ENCODE measurements at places on chromosomes 5 and 9.
A peak's percentile ranks its signal among the peaks of the same experiment; 100 is the strongest.

- no peak for DNase-seq
Observed at GRCh38 chr9:77830618-77831285, 182.6 kb upstream of the GNA14 start.

- no peak for DNase-seq
Observed at GRCh38 chr5:74279244-74279643, 361.3 kb downstream of the ENC1 start.

DNA sequence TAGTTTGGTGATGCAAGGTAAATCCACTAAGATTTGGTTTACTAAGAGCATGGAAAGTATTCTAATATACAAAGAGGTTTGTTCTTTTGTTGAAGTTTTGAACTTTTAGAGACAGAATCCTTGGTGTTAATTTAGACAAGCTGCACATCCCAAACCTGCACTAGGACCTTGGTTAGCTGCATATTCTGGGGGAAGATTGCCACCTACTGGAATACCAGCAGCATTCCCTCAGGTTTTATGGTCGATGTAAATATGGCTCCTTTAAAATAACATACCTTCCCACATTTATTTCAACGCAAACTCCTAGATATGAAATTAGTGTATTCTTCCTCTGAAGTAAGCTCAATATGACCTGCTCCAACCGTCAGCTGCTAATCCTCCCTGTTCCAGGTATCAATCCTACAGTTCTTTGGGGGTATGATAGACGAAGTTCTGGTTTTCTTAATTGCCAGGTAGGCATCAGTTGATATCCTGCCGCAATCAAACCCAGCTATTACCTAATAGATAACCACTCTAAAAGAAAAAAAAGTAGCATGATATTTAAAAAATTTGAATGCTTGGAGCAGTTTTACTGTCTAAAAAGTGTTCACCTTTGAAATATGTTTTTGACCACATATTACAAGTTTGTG lies 624.1 kb downstream of the ISL1 start:
- peak; percentile 17 for DNase-seq

- DNase-seq, result no peak
Observed at GRCh38 chr5:120512791-120513650, 48.9 kb downstream of the PRR16 start.

DNA sequence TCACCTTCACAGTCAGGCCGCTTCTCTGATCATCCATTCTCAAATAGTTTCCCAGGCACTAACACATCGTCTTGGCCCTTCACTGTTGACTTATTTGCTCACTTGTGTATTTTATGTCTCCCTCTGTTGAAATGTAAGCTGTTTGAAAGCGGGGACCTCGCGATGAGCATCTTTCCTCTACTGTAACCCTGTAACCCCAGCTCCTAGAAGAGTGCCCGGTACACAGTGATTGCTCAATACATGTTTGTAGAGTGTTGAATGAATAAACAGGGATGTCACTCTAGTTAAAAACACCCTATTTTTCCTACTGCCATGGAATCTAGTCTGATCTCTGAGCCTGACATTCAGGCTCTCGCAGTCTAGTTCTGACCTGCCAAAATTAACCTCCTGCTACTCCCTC lies 150.8 kb downstream of the TTLL11 start:
- no peak for DNase-seq

DNA sequence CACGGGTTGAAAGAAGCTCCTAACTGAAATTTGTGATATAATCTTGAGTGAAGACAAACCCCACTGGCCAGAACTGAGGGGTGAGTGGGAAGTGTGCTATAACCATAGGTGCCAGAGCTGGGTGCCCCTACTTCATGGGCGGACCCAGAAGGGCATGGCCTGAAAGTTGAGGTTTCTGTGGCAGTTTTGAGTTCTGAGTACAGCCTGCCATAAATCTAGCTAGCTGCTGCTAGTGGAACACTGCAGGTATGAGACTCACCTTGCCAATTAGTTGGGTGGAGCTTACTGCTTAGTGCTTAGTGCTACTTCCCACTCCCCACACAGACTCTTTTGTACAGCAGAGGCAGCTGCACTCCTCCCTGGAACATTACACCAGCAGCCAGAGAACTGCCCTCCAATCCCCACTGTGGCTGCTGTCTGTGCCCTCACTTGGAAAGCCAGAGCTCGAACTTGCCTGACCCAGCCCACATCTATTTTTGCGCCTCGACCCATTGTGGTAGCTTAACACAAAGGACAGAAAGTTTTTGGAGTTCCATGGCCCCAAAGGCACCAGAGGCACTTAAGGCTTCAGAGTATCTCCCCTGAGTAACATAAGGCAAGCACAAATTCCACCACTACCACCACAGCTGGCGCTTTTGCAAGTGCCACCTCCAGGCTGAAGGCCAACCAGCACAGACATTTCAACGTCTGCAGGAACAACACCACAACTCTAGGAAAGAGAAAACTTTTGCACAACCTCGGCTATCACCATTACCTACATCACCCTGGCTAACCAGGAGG lies 27.1 kb upstream of the PTGER4 start:
- DNase-seq, result no peak

- no peak for DNase-seq
Observed at GRCh38 chr5:139182528-139183296, 15.5 kb downstream of the SIL1 start.

DNA sequence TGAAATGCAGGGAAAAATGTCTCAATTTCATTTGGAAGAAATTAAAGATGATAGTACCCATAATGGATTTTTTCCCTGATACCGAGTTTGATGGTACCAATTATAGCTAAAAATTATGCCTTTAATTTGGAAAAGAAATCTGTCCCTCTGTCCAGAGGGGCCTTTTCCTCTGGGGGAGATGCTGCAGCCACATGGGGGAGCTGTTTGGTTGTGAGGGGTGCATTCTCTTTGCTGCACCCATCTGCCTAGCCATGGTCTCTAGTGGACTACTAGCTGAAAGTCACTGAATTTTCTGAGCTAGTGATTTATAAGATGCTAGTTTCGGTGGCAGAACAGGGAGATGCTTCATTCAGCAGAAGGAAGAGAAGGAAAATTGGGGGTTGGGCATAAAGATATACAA lies 9.6 kb downstream of the SEC61B start:
- no peak for DNase-seq

- DNase-seq, result no peak
Observed at GRCh38 chr9:135925496-135926133, 18.3 kb upstream of the CAMSAP1 start.

- no peak for DNase-seq
Observed at GRCh38 chr5:37034955-37035354, 158.4 kb downstream of the NIPBL start.

DNA sequence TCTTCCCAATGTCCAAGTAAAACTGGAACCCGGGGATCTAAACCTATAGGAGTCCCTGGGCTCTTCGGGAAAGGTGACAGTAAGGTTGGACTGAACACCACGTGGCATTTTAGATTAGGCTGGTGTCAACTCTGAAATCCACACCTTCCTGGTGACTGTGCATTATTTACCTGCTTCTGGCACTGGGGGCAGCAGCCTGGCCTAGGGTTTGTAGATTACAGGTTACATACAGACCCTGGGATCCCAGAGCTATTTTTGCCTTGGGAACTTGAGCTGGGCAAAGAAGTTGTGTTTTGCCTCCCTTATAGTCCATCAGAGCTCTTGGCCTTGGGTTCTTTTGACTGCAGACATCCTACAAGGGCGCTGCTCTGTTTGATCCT lies 173.2 kb downstream of the DAB2IP start:
- no peak for DNase-seq

DNA sequence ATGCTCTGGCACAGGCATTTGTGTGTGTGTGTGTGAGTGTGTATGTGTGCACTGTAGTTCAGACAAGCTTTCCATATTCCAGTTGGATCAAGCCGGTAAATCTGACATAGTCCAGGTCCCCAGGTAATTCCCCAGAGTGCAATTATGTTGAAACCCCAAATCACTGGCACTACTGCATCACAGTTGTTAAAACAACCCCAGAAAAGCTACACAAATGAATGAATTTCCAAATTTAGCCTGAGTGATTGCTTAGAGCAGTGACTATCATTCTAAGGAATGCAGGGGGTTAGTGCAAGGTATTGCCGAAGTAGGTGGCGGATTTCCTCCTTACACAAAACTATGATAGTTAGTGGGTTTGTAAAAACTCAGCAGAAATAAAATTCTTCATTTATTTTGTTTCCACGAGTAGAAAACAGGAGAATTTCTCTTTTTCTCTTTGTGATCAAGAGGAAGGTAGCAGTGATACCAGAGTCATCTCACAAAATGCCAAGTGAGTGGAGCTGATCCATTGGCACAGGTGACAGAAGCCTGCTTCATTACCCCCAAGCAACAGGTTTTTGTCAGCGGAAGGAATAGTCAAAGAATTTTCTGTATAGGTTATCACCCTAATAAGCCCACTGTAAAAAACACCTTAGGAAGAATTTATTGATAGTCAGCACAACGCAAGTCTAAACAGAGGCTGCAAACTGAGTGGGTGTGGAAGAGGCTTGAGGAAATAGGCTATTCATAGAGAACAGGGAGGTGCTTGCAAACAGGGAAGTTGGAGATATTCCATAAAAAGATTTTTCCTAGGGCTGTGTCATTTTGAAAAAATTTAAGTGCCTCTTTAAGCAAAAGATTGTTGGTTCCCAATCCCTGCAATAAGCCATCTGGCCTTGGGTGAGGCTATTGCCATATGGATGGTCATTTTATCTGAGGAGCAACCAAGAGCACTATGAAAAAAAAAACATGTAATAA lies 385.1 kb downstream of the CHSY3 start:
- DNase-seq, result no peak

DNA sequence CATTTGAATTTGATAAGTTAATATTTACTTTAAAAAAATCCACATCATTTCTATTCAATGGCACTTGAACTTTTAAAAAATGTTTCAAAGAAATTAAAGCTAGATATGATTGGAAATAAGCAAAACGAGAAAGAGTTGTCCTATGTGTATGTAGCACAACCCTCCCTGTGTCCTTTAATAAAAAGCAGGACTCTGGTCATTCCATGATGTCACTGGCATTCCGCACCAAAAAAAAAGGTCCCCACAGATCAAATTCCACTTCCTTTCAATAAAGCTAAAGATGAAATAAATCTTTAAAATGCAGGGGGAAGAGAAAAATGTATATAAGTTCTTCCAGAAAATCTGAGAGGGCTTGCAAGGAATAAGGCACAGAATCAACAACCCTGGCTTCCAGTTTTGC lies 103.8 kb downstream of the EFNA5 start:
- no peak for DNase-seq

- peak; percentile 30 for DNase-seq
Observed at GRCh38 chr9:8857926-8858595, 1058.5 kb upstream of the DMAC1 start.

DNA sequence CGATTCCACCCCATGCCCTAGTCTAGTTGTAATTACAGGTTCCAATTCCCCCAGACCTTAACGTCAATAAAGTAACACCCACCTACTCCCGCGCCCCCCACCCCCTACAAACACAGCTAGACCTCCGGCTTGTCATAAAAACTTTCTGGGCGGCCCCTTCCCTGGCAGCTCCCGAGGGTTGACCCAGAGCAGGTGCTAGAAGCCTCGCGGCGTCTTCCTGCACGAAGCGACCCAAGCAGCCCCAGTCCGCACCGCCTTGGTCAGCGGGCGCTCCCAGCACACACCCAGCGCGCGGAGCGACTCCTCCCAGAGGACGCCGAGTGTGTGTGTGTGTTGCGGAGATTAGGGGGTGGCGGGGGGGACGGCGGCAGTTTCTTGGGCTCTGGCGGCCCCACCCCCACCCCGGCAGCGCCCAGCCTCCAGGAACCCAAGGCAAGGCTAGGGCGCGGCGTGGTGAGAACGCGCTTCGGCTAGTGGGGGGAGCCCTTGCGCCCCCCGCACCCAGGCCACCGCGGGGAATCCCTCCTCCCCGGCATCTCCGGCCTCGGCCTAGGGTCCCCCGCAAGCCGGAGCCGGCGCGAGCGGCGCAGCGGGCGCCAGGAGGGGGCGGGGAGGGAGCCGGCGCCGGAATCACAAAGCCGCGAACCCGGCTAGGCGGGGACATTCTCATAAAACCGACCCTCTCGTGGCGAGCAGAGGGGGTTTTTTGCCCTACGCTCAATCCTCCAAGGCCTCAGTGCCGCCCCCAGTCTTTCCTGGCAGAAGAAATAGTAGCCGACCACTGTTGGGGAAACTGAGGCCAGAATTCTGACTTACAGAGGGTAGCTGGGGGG lies 2.2 kb downstream of the PCDH1 start:
- DNase-seq, result no peak

GRCh38 chr5:71632168-71632567 lies 45.0 kb downstream of the MCCC2 start:
- no peak for DNase-seq

DNA sequence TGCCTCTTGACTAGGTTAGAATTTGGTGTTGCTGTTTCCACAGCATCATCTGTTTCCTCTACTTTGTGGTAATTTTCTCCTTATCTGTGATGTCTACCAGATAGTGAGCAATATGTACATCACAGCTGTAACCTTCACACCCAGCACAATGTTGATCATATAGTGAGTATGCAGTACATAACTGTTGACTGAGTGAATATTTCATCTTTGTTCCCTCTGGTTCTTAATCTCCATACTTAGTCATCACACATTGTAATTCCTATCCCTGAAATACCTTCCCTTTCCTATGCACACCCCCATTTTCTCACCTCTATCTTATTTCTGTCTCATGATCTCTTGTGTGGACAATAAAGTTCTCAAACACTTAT lies 115.9 kb downstream of the KIF4B start:
- no peak for DNase-seq

GRCh38 chr5:124649491-124650146 lies 96.8 kb downstream of the ZNF608 start:
- peak; percentile 86 for DNase-seq

DNA sequence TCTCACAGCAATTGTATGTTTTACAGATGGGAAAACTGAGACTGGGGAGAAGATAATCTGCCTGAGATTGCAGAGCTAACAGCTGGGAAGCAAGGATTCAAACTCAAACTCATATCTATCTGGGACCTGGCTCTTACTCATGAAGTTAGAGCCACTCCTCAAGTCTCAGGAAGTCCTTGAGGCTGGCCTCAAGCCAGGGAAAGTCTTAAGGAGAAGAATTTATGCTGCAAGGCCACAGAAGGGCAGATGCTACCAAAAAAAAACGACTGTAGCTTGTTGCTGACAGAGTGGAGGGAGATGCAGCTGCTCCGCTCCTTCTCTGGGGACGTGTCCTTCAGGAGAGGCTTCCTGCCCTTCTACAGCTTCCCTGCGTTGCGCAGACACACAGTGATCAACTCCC lies 39.8 kb downstream of the BARHL1 start:
- DNase-seq, result no peak

- no peak for DNase-seq
Observed at GRCh38 chr5:138492560-138493045, 27.3 kb downstream of the EGR1 start.

- peak; percentile 38 for DNase-seq
Observed at GRCh38 chr9:82606492-82607382, 456.2 kb downstream of the RASEF start.

- DNase-seq, result no peak
Observed at GRCh38 chr5:78751872-78752271, 103.3 kb upstream of the LHFPL2 start.

GRCh38 chr5:103452666-103453065 lies 109.9 kb downstream of the NUDT12 start:
- DNase-seq, result no peak
